ENCODE measurements at places on chromosomes 2 and 18. TPM values are rescaled to one million over a fixed set of nuclear protein-coding genes. Genes with fewer than 3 reads are reported as not detected.

The FSIP2 gene
- polyA plus RNA-seq = 0.18 TPM

The STPG4 gene
- polyA plus RNA-seq = not detected

The HOXD12 gene
- polyA plus RNA-seq = not detected

The IL1RN gene
- polyA plus RNA-seq = not detected

The DSG1 gene
- polyA plus RNA-seq = not detected

The FAM237A gene
- polyA plus RNA-seq = 7.1 TPM

The PKDCC gene
- not detected for polyA plus RNA-seq

The SERPINB3 gene
- polyA plus RNA-seq = not detected

The C2orf15 gene
- 4.8 TPM for polyA plus RNA-seq

The ANKRD44 gene
- 2.4 TPM for polyA plus RNA-seq

The CRYGC gene
- not detected for polyA plus RNA-seq

The GATA6 gene
- not detected for polyA plus RNA-seq

The CTAGE1 gene
- not detected for polyA plus RNA-seq

The SLC16A14 gene
- polyA plus RNA-seq = 37.5 TPM

The UGT1A3 gene
- not detected for polyA plus RNA-seq

The KCNE4 gene
- polyA plus RNA-seq = not detected

The UGT1A4 gene
- polyA plus RNA-seq = not detected

The DGUOK gene
- 179 TPM for polyA plus RNA-seq

The FN1 gene
- 3.6 TPM for polyA plus RNA-seq

The MEX3C gene
- polyA plus RNA-seq = 12.2 TPM

The SAP130 gene
- 5.7 TPM for polyA plus RNA-seq

The GAD1 gene
- polyA plus RNA-seq = 427 TPM

The RAB12 gene
- polyA plus RNA-seq = 36.4 TPM

The PRSS56 gene
- not detected for polyA plus RNA-seq

The PID1 gene
- polyA plus RNA-seq = 2.9 TPM

The ABCG5 gene
- 0.48 TPM for polyA plus RNA-seq

All from Purkinje cell (primary cell).